ENCODE measurements at places on chromosomes 7 and 10.

DNA sequence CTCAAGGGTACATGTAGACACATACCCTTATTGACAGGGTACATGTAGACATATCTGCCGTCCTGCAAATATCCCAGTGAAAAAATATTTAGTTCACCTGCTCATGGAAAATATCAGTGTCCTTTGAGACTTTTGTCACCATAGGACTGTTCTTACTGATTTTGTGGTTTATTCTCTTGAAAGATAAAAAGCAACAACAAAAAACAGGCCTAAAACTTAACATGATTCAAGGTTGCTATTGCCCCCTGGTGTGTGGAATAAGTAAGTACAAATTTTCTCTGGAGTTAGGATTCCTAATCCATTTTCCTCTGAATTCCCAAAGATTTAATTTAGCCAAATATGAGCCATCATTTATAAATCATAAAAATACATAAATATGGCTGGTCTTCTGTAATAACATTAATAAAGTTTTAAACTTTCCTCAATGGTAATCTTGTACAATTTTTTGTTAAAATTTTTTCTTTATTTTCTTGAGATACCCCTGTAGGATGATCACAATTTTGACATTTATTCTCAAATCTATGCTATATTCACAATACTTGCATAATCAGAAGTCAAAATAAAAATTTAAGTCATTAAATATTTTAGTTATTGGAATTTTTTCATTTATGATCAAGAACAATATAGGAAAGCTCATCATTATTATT lies 741.4 kb upstream of the POT1 start:
- DNase-seq = peak; percentile 55

- peak; percentile 33 for DNase-seq
These were observed 259.7 kb upstream of the FERD3L start for GRCh38 chr7:19404912-19405329.

GRCh38 chr10:102781921-102782557 lies 38.3 kb downstream of the WBP1L start:
- DNase-seq = no peak

GRCh38 chr7:10802011-10802410 lies 171.7 kb upstream of the PHF14 start:
- no peak for DNase-seq

GRCh38 chr10:88226891-88227290 lies 356.2 kb downstream of the RNLS start:
- DNase-seq = no peak

DNA sequence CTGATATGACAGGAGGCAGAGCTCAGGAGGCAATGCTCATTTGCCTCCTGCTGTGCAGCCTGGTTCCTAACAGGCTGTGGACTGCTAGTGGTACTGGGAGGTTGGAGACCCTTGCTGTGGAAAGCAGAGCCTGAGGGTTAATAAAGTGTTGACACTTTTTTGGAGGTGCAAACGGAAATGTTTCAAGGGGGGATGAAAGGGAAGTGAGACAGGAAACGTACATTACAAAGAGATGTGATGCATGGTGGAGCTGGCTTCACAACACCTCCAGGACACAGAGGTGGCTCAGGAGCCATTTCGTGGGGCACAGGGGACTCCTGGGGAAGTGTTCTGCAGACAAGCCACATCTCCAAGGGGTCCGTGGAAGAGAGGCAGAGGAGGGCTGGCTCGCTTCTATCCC lies 137.6 kb upstream of the SVIL start:
- no peak for DNase-seq

DNA sequence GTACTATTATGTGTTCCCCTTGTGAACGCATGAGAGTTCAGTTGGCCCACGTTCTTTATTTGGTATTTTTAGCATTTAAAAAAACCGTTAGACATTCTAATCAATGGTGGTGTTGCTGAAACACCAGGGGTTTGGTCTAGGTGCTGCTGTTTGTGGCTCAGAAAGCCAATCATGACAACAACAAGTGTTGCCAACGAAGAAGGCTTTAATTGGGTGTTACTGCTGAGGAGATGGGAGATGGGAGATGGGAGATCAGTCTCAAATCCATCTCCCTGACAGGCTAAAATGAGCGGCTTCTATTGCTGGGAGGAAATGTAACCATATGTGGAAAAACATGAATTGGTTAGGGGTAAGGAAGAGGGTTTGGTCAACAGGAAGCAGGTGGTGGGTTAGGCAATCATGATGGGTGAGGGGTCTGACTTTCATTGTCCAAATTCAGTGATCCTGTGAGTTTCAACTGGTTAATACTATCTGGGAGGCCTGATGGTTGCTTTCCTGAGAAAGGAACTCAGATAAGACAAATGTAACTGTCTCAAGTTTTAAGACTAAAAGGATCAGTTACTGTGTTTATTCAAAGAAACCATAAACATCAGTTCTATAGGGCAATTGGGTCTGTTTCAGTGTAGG lies 4.6 kb upstream of the ZNF425 start:
- DNase-seq = no peak

DNA sequence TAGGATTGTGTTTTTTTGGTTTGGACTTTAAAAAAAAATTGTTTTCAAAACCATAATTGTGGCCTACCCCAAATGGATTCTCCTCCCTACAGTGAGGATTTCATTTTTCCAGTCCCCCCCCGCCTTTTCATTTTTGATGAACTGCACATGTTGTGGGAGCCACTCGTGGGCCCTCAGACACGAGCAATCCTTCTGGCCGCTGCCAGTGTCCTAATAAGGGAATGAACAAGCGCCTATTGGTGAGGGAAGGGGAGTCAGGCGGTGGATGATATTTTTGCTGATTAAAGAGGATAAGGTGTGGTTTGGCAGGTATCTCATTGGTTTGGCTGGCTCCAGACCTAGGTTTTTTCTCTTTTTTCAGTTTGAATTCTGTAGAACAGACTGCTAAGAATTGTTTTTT lies 78.7 kb upstream of the AGBL3 start:
- no peak for DNase-seq

DNA sequence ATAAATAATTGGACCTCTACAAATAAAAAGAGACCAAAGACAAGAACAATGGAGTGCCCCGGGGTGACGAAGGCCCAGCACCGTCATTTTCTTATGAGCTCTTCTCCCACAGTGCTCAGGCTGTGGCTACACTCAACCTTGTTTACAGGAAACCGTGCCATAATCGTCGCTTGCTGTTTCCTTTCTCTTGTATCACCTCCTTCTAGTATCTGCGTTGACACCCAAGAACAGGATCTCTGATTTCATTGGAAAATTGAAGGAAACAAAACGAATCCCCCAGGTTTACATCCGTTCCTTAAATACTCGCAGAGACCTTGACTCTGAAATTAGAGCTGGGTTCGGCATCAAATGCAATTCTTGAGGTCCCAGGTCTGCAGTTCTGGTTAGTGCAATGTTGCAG lies 1.7 kb upstream of the IGFBP3 start:
- peak; percentile 8 for DNase-seq

GRCh38 chr7:1355568-1356340 lies 103.5 kb downstream of the MICALL2 start:
- DNase-seq = no peak

- DNase-seq = no peak
These were observed 273.5 kb downstream of the KLF6 start for GRCh38 chr10:3511483-3511882.

DNA sequence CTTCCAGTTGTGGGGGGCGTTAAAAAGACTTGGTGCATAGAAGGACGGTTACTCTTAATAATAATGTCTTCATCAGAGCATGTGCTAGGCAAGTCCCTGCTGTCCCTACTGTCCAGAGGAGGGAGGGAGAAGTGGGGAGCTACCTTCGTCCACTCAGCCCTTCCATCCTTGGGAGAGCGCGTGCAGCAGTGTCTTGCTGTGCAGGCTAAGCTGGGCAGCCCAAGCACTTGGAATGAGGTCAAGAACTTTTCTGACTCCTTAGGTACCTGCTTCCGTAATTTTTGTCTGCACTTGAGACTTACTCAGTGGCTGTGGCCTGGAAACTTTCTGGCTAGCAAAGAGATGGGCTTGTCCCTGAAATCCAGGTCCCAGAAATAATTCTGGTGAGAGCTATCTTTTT lies 265.9 kb upstream of the SORCS1 start:
- DNase-seq = no peak

GRCh38 chr7:133873631-133874030 lies 253.5 kb upstream of the LRGUK start:
- DNase-seq = no peak

DNA sequence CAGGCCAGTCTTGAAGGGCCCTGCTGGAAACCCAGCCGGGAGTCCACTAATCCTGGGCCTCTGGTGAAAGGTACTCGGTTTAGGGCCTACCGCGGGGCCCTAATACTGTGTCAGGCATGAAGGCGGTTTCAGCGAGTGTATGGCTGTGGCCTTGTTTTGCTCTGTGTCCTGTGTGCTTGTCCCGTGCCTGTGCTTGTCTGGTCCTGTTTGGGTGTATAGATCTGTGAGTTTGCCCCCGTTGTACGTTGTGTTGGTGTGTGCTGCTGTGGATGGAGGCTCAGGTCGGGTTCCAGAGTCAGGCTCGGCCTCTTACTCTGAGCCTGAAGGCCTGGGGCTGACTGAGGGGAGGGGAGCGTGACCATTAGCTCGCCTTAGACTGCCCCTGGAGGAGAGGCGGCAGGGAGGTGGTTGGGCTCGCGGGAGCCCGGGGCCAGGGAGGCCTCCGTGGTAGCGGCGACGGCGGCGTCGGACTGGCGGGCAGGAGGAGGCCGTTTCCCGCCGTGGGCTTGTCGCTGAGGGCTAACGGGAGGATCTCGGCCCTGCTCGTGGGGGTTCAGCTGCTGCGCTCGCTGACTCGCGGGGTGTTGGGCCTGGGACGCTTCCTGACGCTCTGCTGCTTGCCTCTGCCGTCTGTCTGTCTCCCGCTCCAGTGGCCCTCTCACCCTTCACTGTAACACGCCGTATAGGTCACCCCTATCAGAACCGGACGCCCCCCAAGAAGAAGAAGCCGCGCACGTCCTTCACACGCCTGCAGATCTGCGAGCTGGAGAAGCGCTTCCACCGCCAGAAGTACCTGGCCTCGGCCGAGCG lies 2.6 kb downstream of the TLX1 start:
- no peak for DNase-seq

DNA sequence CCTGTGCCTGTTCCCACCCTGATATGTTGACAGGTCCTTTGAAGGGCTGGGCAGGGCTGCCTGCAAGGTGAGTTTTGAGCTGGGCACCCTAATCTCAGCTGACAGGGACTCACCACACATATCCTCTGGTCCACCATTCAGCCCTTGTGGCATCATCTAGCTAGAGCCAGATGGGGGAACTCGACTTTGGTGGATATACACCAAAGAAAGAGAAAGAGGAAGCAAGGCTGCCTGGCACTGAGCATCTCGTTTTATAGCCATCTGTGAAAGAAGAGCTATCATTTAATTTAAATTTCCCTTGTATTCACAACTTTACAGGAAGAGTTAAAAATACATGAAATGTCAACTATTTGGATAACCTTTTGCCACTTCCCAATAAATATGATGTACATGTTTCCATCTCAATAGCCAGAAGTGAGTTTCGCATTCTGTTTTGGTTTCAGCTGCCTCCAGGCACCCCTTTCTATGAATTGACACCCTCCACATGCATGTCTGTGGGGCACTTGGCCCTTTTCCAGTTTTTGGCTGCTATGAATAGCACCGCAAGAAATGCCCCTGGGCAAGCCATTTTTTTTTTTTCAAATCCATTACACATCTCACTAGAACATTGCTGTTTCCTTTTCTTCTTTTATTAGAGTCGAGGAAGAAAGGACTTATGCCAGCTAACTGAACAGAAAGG lies 22.9 kb upstream of the GRB10 start:
- no peak for DNase-seq

Measured in A673 (cell line).